Foreskin fibroblast (primary cell): ENCODE measurements at places on chromosomes 11 and 22.
A peak's percentile ranks its signal among the peaks of the same experiment; 100 is the strongest.

DNA sequence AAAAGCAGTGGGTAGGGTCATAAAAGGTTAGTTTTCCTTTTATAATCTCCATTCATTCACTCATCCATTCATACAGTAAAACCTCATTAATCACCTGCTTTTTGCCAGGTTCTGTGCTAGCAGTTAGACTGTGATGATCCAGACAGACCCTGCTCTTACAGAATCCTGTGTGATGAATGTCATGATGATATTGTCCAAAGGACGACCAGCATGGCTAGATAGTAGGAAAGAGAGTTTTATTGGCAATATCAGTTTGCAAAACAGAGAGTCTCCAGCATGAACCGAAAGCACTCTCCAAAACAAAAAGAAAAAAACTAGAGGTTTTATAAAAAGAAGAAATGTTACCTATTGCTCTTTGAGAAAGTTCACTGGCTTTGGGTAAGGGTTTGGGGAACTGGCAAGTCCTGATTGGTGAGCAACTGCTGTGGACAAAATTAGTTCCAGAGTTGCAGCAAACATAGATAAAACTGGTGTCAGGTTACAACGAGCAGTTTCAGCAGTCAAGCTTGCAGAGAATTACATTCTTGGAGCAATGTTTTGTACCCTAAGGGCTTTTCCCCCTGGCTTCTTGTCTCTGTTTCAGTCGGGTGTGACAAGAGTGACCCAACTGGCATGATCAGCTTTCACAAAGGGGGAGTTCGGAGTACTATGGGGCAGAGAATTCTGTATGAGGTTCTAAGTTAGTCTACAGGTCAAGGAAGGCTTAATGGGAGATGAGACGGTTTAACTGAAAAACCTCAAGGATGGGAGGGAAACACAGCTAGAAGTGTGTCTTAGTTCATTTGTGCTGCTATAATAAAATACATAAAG lies 58.3 kb downstream of the HSD17B12 start:
- DNase-seq: peak; percentile 76

- no peak for DNase-seq
These were observed 58.4 kb downstream of the ST3GAL4 start for GRCh38 chr11:126413843-126414405.

DNA sequence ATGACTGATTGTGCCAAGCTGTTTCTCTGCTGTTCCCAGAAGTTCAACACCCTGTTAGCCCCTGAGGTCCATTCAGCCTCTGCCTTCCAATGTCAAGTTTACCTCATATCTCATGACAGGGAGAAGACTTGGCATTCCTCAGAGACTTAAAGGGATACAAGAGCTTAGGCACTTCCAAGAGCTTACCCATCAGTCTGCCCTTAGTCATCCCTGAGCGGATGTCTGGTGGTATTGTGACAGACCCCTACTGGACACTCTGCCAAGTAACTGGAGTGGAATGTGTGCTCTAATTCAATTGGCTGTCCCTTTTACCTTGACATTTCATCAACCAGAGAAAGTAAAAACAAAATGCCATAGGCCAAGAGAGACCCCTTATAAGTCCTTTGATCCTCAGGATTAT lies 151.5 kb downstream of the AASDHPPT start:
- DNase-seq: peak; percentile 7

GRCh38 chr11:12315024-12315423 lies 62.3 kb upstream of the PARVA start:
- DNase-seq: no peak

DNA sequence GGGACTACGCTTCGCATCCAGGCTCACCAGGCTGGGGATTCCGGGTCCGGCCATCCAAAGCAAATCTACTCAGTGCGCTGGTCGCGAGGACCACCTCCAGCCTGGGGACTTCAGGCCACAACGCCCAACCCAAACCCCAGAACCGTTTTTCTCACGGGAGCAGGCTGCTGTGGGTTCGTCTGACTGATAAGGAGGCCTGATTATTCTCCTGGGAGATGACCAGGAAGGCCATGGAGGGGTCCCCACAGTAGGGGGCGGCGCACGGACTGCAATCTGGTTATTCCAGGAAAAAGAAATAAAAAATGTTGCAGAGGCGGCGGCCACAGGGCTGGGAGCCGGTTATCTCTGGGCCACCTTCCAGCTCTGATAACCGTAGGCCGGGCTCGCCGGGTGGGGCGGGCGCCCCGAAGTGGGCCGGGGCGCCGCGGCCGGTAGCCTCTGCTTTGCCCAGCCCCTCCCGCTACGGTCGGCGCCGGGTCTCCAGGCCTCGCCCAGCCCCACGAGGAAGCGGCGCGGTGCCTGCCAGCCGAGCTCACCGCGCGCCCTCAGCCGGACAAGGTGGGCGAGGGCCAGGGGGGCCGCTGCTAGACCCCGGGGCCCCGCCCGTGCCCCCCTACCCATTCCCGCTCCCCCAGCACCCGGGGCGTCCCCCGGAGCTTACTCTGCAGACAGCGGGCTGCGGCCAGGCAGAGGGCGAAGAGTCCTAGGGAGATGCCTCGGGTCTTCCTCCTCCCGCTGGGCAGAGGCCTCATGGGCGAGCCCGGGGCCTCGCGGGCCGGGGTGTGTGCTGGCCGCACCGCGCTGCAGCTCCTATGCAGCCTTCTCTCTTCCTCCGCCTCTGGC lies 446 bp downstream of the VSTM5 start:
- peak; percentile 18 for DNase-seq

DNA sequence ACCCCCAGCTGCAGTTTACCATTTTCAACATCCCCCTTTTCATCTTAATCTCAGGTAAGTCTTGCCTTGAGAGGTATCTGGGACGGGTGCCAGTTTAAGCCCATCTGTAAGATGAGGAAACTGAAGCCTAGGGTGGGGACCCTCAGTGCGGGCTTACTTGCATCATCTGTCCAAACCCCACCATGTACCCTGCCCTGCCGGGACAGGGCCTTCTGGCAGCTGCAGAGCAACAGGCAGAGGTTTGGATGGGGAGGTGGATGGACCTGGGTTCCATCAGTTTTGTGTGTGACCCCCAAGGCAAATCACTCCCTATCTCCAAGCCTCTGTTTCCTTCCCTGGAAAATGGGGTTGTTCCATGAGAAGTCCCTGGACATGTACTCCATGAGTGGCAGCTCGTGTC lies 67.5 kb downstream of the MN1 start:
- no peak for DNase-seq

- no peak for DNase-seq
These were observed 3.8 kb downstream of the ACY3 start for GRCh38 chr11:67646535-67647336.

DNA sequence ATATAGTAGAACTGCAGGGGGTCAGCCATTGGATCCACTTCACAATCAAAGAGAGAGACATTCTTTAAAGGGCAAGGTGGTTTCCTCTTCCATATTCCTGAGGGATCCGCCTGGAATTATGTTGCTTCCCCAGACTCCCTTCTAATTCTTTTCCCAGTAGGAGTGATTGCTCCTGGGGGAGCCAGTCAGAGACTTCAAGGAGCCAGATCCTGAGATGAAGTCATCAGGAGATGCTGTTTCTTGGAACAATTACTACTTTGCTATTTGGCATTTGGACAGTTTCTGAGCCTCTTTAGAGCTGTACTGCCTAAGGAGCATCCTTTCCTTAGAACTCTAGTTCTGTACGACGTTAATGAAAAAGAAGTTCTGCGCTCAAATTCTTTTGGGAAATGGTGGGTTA lies 1.9 kb upstream of the OR9Q2 start:
- DNase-seq: no peak

GRCh38 chr22:48104102-48104738 lies 1341.8 kb downstream of the TBC1D22A start:
- no peak for DNase-seq

- DNase-seq: no peak
These were observed 15.8 kb downstream of the P2RY2 start for GRCh38 chr11:73233692-73234470.

GRCh38 chr11:64457416-64458010 lies 98.6 kb downstream of the RPS6KA4 start:
- no peak for DNase-seq

GRCh38 chr11:94866936-94867795 lies 99.0 kb downstream of the AMOTL1 start:
- no peak for DNase-seq

GRCh38 chr11:47225552-47226400 lies 11.0 kb downstream of the DDB2 start:
- DNase-seq: no peak

DNA sequence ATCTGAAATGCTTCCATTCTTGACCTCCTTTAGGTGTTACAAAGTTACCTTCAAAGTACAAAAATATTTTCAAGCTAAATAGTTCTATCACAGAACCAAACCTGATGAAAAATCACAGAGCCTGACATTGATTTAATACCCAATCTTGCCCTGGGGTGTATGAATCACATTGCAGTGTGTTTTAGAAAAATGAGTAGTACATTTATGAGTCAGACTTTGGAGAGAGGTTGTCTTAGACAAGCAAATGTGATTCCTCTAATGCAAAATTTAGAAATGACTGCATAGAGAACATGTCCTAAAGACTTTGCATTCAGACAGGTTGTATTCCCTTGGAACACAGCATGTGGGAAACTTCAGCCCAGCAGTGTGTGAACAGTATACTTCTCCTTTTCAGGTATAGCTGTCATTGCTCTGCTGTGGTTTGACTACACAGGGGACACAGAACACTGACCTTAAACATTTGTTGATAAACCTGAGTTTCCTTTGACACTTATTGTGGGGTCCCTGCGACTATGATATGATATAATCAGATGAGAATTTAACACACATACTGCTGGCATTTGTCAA lies 972.1 kb downstream of the JRKL start:
- peak; percentile 0 for DNase-seq

- DNase-seq: no peak
These were observed 10.3 kb downstream of the MRGPRG start for GRCh38 chr11:3208272-3208671.

DNA sequence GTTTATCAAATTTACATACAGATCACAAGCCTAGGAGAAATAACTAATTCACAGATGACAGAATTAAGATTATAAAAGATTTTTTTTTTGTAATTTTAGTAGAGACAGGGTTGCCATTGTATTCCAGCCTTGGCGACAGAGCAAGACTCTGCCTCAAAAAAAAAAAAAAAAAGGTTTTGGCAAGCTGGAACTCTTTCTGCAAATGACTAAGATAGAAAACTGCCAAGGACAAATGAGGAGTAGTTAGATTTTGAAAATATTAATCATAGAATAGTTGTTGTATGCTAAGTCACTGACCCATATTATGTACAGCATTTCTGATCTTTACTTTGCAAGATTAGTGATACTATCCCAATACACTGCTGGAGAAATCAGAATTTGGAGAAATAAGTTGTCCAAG lies 99.2 kb downstream of the C11orf65 start:
- DNase-seq: no peak

DNA sequence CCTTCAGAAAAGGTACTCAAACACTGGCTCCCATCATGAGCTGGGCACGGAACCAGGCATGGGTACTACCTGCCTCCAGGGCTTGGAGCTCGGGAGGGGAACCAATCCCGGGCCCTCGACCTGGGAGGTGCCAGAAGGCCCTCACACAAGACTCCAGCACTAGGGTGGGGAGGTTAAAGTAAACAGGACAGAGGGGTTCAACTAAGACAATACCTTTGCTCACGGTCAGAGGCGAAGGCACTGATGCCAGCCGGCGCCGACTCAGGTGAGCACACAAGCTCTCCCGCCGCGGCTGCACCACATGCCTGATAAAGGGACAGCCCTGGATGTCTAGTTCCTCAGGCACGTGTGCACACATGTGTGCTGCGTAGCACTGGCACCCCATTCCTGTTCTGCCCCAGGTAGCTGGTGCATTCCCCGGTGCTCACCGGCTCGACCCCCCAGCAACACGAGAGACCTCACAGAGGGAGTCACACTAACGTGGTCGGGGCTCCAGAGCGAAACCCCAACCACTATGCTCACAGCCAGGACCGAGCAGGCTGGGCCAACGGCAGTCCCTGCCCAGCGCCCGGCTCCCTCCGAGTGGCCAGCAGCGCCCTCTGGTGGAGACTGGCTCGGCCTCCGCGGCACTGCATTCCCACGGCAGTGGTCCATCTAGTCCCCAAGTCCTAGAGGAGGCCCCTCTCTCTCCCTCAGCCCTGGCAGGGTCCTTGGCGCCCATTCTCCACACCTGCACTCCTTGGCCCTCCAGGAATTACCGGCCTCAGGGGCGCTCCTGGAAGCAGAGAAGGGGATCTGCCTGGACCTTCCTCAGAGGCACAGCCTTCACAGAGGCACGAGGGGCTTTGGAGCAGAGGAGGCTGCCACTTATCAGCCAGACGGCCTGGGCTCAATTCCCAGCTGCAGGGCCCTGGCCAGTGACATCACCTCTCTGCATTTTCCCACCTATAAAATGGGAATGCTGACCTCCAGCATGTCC lies 28.8 kb upstream of the MOB2 start:
- peak; percentile 85 for DNase-seq

DNA sequence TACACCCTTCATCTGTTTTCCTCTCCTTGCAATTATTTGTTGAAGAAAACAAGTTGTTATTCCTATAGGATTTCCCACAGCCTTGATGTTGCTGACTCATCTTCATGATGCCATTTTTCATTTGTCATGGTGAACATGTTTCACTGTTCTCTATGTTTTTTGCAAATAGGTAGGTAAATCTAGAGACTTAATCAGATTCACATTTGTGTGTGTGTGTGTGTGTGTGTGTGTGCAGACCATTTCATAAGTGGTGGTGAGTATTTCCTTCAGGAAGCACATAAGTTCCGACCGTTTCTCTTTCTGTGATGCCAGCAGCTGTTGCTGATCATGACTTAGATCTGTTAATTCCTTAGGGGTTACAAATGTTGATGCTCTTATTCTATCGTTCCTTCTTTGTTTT lies 80.3 kb upstream of the IZUMO1R start:
- peak; percentile 12 for DNase-seq

GRCh38 chr22:49111085-49111484 lies 716.6 kb downstream of the BRD1 start:
- no peak for DNase-seq

DNA sequence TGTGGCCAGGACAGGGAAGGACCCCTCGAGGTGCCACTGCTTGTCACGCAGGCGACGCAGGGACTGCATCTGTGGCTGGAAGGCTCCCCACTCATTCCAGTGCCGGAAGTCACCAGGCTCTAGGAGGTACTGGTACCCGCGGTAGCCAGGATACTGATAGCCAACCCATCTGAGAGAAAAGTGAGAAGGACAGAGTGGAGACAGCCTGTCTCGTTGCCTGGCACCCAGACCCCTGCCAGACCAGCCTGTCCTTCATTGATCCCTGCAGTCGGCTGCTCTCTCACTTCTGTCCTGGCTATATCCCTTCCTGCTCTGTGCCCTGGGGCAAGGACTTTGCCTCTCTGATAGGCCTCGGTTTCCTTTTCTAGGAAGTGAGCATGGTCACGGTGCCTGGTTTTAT lies 9.6 kb upstream of the TPST2 start:
- no peak for DNase-seq

GRCh38 chr22:27378311-27378800 lies 423.2 kb downstream of the MN1 start:
- DNase-seq: no peak

- no peak for DNase-seq
These were observed 8.1 kb downstream of the RPL27A start for GRCh38 chr11:8690374-8691342.

GRCh38 chr11:67268962-67269268 lies 2.6 kb downstream of the GRK2 start:
- no peak for DNase-seq
